Lung microvascular endothelial cell (primary cell): ENCODE measurements at places on chromosomes 7 and 10. TPM values are rescaled to one million over a fixed set of nuclear protein-coding genes. Genes with fewer than 3 reads are reported as not detected.

DNA sequence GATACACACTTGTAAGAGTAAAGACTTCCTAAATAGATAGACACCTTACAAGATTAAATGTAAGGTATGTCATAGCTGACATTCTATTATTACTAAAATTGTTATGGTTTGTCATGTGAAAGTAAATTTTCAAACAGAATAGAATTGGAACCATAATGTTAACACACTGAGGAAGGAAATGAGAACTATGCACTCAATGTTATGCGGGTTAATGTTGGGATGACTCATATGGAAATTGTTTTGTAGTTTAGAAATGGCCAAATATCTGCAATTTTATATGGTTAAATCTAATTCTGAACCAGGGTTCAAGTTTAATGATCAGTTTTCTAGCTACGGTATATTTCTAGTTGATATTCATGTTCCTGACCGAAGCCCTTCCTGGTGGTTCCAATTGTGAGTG, 214.2 kb upstream of the ADO start:
- peak; percentile 63 for DNase-seq

DNA sequence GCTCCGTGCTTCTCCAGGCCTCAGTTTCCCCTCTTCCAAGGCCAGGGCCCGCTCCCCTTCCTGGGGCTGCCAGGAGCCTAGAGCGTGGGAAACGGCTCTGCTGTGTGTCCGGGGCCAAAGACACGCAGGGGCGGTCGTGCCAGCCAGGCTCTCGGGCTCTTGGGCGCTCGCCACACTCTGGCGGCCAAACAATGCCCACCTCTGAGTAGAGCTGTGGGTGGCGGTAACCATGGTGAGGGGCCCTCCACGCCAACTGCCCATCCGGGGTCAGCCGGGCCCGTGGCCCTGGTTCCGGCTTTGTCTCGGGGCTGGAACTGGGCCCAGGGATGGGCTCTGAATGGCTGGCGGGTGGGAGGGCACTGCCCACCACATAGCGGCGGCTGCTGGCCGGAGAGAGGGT, 16.0 kb downstream of the GRIFIN start:
- no peak for DNase-seq

- DNase-seq = peak; percentile 24
Observed at GRCh38 chr10:86306628-86307278, 59.8 kb downstream of the GRID1 start.

The HSPA12A gene
- 0.44 and 0.79 TPM in 2 replicates for total RNA-seq

- no peak for DNase-seq
Observed at GRCh38 chr10:126037946-126038345, 141.6 kb downstream of the FANK1 start.

The NRF1 gene
- 7.8 and 12.9 TPM in 2 replicates for total RNA-seq

DNA sequence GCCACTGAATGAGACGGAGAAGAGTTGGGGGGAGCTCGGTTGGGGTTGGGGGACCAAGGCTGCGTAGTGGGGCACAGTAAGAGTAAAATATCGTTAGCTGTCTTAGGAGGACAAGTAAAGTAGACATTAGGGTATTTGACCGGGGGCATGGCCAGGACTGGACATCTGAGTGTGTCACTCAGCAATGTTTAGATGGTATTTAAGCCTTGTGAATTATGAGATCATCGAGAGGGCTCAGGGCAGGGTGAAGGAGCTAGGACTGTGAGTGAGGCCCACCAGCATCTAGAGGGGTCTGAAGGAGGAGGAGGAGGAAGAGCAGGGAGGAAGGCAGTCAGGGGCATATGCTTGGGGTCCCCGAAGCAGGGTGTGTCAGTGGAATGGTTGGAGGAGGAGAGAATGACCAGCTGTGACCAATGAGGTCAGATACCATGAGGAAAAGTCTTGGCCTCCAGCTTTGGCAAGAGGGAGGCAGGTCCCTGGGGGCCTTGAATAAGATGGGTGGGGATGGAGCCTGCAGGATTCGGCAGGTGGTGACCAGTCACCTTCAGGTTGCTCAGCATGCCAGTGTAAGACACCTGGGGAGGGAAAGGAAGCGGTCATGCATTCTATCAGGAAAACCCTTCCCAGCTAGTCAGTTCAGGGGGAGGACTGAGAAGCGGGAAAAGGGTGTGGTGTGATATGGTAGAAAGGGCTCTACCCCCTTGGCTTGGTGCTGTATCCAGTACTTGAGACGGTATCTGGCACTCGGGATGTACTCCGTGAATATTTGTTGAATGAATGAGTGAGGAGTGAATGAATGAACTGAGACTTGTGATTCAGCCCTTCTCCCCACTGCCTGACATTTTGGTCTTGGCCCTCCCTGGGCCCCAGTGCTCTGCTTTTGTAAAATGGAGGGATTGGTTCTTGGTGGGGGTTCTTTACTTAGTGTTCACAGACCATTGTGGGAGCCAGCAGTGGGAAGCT, 34.8 kb upstream of the SH2D4B start:
- no peak for DNase-seq

DNA sequence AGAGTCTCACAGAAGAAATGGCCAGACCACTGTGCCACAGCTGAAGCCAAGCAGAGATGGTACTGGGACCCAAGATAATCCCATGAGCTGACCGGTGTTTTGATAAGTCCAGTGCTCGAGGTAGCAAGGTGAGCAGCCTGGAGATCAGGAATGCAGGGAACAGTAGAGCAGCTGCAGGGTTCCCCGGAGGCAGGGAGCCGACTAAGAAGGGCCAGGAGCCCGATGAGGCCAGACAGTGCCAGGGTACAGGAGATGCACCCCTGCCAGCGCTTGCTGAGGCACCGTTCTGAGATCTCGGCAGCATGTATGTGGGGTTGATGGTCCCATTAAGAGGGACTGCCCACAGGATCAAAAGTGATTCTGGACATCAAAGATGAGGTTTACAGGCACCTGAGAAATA, 47.1 kb downstream of the VSTM4 start:
- DNase-seq = no peak

The XRCC2 gene
- 1.2 and 1.7 TPM in 2 replicates for total RNA-seq

DNA sequence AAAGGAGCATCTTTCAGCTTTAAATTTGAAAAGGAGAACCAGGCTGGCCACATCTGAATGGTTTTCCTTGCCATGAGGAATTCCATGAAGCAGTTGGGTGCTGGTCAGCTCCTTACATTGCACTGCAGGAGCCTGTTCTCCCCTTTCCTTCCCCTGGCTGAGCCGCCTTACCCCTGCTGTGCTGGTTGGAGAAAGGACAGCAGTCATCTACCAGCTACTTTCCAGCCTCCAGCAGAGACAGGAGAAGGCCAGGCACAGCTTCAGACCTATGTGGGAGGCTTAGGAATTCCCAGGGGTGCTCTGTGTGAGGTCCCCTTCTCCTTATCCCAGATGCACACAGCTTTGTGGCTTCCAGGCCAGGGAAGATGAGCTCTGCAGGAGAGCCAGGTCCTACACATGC, 4.7 kb downstream of the C10orf71 start:
- no peak for DNase-seq

GRCh38 chr7:100221231-100221718, 1.5 kb downstream of the PVRIG start:
- no peak for DNase-seq

GRCh38 chr10:104613406-104613805, 27.7 kb upstream of the SORCS3 start:
- no peak for DNase-seq

The PCDH15 gene
- under 0.01 and 0.22 TPM in 2 replicates for total RNA-seq

DNA sequence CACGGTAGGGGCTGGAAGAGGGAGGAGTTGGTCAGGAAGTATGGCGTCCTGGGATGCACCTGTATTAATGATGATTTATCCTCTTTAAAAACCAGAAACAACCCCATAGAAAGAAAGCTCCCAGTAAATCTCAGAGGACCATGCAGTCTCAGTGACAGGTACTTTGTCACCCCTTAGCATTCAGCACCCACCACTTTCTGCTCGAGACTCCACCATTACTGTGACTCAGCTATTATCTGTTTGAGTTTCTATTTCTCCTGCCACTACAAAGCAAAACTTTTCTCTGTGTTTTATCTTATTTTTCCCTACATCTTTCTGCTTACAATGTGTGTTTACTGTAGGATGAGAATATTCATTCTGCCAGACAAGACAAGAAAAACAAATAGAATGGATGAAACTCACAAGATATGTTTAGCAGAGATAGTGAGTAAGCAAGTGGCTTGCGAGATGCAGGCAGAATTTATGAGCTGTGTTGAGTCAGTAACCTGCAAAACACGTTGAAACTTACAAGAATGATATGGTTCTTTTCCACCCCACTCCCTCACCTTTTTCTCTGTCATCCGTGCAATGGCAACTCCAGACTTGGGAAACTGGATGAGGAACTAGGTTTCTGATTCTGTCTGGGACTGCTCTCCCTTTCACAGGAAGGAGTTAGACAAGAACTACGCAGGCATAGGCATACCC, 127.1 kb downstream of the AOAH start:
- no peak for DNase-seq

DNA sequence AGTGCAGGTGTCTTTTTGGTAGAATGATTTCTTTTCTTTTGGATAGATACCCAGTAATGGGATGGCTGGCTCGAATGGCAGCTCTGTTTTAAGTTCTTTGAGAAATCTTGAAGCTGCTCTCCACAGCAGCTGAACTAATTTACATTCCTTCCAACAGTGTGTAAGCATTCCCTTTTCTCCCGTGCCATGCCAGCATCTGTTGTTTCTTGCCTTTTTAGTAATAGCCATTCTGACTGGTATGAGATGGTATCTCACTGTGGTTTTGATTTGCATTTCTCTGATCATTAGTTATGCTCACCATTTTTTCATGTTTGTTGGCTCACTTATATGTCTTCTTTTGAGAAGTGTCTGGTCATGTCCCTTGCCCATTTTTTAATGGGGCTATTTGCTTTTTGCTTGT, 486.3 kb downstream of the GALNT17 start:
- DNase-seq = no peak
